ENCODE measurements at places on chromosomes 16 and 17.

- DNase-seq = no peak
These were observed 2.8 kb upstream of the RPS15A start for GRCh38 chr16:18792836-18793433.

- DNase-seq = no peak
These were observed 25.4 kb downstream of the GJD3 start for GRCh38 chr17:40338941-40339649.

DNA sequence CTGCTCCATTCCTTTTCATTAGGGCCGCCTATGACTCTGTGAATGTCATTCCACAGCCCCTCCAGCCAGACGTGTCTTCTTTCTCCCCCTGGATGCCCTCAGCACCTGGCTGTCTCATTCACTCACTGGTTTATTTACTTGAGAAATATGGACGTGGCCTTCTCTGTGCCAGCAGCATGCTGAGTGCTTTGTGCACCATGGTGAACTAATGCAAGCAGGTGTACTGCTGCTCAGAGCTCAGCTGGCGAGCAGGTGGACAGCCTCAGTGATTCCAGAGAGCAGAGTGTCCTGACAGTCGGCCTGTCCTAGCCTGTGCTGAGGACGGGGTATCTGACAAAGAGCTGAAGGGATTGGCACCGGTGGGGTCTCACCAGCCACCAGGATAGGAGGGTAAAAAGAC lies 96.7 kb downstream of the GNAO1 start:
- no peak for DNase-seq

DNA sequence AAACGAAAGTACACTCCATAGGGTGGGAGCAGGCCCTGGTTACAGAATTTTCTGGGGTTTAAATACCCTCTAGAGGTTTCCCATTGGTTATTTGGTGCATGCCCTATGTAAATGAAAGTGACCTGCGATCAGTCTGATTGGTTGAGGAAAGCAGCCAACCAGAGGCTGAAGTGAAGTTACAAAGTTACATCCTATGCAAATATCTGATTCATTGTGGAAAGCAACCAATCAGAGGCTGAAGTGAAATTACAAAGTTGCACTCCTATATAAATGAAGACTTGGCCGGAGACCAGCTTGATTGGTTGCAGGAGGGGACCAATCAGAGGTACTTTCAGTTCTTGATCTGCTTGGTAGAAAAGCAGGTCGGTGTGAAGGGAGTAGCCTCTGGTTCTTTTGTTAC lies 24.4 kb downstream of the NAA60 start:
- DNase-seq = no peak

- DNase-seq = no peak
These were observed 18.4 kb downstream of the GJD3 start for GRCh38 chr17:40345994-40346764.
